ENCODE measurements at places on chromosomes 12 and 14.

DNA sequence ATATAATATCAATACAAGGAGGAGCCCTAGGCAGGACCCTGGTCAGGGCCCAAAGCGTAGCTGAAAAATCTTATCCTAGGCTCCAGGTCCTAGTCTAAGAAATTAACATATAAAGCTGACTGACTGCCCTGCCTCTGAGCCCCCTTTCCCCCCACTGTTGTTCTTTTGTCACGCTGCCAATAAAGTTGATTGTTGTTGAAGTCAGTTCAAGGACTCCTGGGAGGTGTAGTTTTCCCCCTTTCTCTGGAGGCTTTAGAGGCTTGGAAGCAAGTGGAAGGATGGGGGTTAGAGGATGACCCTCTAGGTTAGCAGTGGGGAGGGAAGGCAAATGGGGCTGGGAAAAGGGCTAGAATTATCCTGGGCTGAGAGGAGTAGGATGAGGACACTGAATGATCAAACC lies 3.2 kb downstream of the PPP1R1A start:
- DNase-seq = no peak

GRCh38 chr14:81710232-81710845 lies 176.7 kb upstream of the SEL1L start:
- peak; percentile 10 for DNase-seq

GRCh38 chr12:114952573-114953271 lies 268.7 kb upstream of the TBX3 start:
- no peak for DNase-seq

DNA sequence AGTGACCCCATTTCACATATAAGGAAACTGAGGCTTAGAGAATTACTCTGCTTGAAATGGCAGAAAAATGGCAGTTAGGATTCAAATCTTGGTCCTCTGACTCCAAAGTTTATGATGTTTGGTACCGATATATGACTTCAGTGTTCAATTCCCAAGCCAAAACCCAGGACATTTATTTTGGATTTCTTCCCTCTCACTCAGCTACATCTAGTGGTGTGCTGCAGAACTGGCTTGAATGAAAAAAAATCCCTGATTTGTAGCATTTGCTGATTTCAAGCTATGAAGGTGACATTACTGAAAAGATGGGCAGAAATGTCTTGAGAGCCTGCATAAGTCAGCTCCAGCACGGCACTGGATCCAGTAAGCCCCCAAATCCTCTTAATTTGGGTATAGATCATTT lies 106.4 kb downstream of the EFCAB11 start:
- no peak for DNase-seq

DNA sequence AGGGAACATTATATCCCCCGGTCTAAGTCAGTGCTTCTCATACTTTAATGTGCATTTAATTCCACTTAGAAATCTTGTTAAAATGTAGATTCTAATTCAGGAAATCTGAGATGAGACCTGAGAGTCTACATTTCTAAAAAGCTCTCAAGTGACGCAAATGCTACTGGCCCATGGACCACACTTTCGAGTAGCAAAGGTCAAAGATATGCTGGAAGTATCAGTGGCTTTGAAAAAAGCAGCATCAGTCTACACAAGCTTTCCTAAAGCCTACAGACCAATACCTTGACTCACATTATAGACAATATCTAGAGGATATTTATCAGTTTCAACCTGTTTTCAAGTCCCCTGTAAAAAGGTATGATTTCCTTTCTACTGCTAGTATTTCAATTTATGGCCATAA lies 248.6 kb downstream of the CEP128 start:
- no peak for DNase-seq

DNA sequence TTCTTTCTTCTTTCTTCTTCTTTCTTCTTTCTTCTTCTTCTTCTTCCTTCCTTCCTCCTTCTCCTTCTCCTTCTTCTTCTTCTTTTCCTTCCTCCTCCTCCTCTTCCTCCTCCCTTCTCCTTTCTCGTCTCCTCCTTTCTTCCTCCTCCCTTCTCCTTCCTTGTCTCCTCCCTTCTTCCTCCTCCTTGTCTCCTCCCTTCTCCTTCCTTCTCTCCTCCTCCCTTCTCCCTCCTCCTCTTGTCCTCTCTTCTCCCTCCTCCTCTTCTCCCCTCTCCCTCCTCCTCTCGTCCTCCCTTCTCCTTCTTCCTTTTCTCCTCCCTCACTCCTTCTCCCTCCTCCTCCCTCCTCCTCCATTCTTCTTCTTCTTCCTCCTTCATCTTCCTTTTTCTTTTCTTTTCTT lies 44.5 kb downstream of the NUBPL start:
- no peak for DNase-seq

DNA sequence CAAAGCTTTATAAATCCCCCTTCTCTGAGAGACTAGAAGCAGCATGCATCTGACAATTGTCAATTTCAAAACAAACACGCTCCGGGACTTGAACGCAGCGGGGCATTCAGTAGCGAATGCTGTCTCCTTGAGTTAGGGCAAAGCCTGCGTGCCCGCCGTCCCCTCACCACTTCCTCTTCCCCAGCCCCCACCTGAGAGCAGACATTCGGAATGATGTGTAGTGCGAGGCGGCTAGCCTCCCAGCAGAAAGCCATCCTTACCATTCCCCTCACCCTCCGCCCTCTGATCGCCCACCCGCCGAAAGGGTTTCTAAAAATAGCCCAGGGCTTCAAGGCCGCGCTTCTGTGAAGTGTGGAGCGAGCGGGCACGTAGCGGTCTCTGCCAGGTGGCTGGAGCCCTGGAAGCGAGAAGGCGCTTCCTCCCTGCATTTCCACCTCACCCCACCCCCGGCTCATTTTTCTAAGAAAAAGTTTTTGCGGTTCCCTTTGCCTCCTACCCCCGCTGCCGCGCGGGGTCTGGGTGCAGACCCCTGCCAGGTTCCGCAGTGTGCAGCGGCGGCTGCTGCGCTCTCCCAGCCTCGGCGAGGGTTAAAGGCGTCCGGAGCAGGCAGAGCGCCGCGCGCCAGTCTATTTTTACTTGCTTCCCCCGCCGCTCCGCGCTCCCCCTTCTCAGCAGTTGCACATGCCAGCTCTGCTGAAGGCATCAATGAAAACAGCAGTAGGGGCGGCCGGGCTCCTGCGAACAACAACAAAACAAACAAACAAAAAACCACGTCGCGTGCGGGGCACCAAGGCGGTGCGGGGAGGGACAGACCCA lies 2.2 kb downstream of the PRMT8 start:
- DNase-seq = peak; percentile 24

DNA sequence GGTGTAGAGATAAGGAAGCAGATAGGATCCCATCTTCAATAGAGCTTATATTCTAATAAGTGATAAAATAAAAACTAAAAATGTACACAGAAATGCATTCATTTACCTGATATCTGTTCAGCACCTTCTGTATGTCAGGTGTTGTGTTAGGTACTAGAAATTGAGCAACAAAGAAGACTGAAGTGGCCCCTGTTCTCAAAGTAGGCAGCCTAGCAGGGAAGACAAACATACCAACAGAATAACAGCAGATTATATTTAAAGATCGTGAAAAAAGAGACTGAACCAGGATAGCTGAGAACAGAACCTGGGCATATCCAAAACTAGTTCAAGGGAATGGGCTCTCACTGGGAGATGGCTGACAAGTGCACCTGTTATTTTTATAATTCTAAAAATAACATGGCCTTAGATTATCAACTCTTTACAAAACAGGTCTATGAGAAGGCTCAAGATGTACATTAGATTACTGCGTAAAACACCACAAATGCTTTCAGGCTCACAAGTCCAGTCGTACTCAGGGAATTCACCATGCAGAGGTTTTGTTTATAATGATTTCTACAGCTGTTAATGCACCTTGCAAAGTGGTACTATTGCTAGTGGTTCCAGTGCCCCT lies 16.4 kb downstream of the ANO6 start:
- DNase-seq = no peak

GRCh38 chr14:76386944-76387782 lies 11.2 kb downstream of the ESRRB start:
- DNase-seq = peak; percentile 77

GRCh38 chr12:79001404-79001803 lies 136.8 kb downstream of the SYT1 start:
- DNase-seq = no peak

- no peak for DNase-seq
Observed at GRCh38 chr12:128018067-128018466, 248.9 kb upstream of the TMEM132C start.

DNA sequence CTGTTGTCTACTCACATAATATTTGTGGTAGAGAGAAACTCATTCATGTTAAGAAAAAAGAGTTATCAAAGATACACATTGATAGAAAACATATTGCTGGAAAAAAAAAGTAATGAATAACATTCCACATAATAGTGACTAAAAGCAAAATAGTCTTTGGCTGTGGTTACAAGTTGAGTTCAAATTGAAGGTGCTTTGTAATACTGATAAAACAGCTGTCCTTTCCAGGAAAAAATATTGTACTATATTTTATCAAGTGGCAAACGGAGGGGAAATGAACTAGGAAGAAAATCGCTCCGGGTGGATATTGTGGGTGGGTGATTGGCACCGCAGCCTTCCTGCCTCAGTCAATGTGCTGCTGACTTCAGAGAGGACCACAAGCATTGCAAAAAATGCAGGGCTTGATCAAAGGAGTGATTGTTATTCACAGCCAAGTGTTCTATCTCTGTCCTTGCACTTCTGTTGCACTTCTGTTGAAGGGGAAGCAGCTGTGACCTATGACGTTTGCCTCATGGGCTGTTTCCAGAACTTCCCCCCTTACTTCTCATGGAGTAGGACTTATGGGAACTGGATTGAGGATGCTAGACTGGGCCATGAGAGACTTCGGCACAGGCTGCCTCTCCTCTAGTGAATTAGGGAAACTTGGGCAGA lies 114.4 kb downstream of the VRK1 start:
- peak; percentile 18 for DNase-seq

GRCh38 chr12:63889721-63890509 lies 45.4 kb downstream of the SRGAP1 start:
- DNase-seq = no peak

DNA sequence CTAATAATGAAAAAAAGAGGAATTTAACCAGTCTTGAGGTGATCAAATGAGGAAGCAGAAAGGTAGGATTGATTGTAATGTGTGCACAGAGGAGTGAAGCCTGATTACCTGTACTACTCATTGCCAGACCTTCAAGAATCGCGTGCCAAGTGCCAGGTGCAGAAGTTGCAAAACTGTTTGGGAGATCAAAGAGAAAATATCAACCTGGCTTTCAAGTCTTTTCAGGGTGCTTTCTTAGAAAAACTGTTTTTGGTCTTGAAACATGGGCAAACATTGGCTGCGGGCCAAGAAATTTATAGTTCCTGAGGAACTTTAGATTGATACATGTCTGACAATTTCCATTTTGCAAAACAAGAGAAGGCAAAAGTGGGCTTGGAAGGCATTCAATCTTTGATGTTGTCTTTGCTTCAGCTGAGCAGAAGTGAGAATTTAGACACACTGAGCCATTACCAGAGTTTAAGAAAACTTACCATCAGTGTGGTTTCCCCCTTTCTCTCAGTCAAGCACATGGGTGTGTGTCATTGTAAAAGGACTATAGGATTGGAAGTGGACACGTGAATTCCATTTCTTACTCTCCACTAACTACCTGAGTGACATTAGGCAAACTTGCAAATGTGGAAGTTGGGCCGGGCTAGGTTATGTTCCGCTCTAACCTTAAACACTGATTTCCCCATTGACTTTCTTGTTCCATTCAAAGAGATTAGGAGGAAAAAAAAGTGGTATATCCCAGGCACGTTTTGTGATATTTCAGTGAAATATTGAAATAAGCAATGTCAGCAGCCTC lies 486.2 kb downstream of the DIO2 start:
- DNase-seq = no peak

DNA sequence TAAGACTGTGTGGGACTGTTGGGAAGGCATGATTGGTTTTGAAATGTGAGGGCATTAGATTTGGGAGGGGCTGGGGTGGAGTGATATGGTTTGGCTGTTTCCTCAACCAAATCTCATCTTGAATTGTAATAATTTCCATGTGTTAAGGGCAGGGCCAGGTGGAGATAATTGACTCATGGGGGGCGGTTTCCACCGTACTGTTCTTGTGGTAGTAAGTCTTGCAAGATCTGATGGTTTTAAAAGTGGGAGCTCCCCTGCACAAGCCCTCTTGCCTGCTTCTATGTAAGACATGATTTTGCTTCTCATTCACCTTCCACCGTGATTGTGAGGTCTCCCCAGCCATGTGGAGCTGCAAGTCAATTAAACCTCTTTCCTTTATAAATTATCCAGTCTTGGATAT lies 76.6 kb upstream of the PPFIA2 start:
- DNase-seq = peak; percentile 84

- no peak for DNase-seq
Observed at GRCh38 chr14:23817164-23817767, 136.3 kb upstream of the DHRS4 start.

GRCh38 chr14:22597771-22598098 lies 365 bp upstream of the ABHD4 start:
- no peak for DNase-seq

DNA sequence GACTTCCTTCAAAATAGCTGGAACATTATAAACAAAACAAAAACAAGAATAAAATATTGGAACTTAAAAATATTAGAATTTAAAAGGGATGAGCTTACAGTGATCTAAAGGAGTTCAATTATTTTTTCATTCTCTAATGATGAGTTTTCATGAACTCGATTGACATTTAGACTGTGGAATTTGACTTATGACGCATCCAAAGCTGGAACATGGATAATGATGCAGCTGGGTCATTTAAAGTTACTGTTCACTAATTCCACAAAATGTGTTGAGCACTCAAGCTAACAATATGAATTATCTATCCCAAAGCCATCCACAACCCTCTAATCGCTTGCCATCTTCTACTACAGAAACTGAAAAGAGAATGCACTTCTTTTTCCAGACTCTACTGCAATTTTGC lies 42.5 kb downstream of the LIN7A start:
- no peak for DNase-seq

DNA sequence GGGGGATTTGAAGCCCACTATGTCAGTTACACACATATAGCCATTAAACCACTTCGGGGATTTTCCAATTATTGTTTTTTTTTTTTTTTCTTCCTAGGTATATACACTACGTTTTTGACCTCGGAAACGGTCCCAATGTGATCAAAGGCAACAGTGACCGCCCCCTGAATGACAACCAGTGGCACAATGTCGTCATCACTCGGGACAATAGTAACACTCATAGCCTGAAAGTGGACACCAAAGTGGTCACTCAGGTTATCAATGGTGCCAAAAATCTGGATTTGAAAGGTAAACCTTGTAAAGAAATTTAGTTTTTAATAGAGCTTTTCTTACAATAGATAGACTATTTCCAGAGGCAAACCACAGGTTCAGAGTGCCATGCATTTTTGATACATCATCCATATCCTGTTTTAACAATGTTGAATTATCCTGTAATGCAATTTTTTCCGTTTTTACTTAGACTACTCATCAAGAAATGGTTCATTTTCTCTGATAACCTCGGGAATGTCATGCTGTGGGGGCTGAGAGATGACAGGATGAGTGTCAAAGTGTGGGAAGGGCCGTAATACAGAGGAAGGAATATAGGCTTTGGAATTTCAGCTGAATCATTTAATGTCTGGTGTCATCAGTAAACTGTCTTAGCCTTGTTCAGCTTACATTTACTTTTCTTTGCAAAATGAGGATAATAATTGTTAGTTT lies 797.1 kb downstream of the NRXN3 start:
- DNase-seq = no peak

DNA sequence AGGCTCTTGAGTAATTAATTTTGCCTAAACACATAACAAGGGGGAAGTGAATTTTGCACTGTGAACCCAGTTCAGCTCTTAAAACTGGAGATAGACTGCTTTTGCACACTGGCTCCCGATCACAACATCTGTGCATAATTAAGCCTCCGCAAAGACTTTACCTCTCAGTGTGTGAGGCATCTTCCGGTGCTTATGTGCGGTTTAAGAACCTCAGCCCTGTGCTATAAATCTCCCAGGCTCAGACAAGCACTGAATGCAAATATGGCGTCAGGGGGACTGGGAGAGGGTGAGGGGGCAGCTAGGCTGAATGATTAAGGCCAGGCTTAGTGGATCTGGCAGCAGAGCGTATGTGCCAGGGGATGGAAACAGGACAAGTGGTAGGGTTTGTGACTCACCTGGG lies 103.3 kb downstream of the ADCK1 start:
- no peak for DNase-seq

All from activated CD8-positive, alpha-beta T cell treated with anti-CD3 and anti-CD28 coated beads for 36 hours (primary cell).